ENCODE measurements at places on chromosomes 2 and 18.

- DNase-seq = no peak
Observed at GRCh38 chr2:171798156-171798820, 95.8 kb downstream of the SLC25A12 start.

DNA sequence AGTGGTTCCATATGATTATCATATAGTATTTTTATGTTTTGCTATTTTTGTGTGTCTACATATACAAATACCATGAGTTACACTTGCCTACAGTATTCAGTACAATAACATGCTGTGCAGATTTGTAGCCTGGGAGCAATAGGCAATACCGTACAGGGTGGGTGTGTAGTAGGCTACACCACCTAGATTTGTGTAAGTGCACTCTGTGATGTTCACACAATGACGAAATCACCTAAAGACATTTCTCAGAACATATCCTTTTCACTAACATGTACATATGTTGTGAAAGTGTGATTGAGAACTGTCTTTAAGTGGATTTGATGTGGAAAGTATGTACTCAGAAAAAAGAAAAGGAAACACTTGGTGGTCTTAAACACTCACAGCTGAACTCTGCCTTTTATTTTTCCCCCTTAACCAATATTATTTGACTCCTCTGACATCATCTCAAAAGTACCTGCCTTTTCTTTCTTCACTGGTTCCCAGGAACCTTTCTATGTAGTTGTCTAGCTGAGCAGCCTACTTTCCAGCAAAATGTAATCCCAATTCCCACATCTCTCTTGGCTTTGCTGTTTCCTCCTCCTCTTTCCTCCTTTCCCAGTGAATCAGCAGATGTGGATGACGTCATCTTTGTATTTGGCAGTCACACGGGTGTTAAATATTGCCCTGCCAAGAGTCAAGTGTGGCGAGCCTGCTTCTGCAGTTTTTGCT is 47.7 kb downstream of the OSBPL6 start:
- no peak for DNase-seq

- DNase-seq = no peak
Observed at GRCh38 chr2:193251909-193252308, 1057.2 kb upstream of the TMEFF2 start.

DNA sequence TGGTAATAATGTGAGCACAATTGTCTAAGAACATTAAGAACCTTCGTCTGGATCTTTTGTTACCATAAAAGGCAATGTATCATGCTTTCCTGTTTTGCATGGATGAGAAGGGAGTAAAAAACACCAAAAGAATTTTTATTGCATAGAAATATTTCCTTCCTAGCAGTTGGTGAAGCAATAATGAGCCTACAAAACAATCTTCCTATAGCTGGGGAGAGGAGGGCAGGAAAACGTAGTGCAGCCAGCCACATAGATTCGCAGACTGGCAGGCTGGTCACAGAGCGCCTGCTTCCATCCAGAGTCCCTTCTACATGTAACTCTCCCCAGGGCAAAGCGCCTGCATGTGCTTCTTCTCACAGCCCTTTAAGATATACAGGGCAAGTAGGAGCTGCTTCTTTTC is 190.4 kb downstream of the BABAM2 start:
- no peak for DNase-seq

- DNase-seq = no peak
Observed at GRCh38 chr18:70366174-70366573, 77.3 kb downstream of the SOCS6 start.

DNA sequence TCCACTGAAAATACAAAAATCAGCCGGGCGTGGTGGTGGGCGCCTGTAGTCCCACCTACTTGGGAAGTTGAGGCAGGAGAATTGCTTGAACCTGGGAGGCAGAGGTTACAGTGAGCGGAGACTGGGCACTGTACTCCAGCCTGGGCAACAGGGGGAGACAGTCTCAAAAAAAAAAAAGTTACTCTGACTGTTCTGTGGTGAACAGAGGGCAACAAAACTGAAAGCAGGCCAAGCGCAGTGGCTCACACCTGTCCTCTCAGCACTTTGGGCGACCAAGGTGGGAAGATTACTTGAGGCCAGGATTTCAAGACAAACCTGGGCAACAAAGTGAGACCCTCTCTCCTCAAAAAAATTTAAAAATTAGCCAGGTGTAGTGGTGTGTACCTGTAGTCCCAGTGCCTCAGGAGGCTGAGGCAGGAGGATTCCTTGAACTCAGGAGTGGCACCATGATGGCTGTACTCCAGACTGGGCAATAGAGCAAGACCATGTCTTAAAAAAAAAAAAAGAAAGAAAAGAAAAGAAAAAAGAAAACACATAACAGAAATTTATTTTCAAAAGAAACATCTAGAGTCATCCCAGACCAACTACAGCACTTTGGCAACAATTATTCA is 13.6 kb upstream of the RTN4 start:
- no peak for DNase-seq

GRCh38 chr18:67621049-67621713 is 104.7 kb upstream of the DSEL start:
- DNase-seq = no peak

- no peak for DNase-seq
Observed at GRCh38 chr2:148459377-148459778, 185.2 kb upstream of the EPC2 start.

DNA sequence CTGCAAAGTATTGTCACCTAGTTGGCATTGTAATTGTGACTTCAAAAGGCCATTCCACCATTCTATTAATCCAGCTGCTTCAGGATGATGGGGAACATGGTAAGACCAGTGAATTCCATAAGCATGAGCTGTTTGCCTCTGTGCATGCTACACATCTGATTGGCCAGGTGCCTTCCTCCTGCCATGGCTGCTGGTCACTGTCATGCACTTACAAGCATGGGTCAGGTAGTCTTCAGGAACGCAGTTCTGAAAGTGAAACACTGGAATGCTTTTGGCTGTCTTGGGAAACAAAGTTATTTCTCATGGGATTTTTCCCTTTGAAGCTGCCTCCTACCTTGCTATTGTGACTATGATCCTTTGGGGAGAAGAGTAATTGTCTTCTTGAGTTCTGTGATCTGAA is 267.6 kb downstream of the GBX2 start:
- DNase-seq = no peak

- peak; percentile 40 for DNase-seq
Observed at GRCh38 chr2:105802587-105802986, 57.9 kb downstream of the NCK2 start.

- DNase-seq = no peak
Observed at GRCh38 chr2:98473995-98474780, 29.5 kb downstream of the INPP4A start.

DNA sequence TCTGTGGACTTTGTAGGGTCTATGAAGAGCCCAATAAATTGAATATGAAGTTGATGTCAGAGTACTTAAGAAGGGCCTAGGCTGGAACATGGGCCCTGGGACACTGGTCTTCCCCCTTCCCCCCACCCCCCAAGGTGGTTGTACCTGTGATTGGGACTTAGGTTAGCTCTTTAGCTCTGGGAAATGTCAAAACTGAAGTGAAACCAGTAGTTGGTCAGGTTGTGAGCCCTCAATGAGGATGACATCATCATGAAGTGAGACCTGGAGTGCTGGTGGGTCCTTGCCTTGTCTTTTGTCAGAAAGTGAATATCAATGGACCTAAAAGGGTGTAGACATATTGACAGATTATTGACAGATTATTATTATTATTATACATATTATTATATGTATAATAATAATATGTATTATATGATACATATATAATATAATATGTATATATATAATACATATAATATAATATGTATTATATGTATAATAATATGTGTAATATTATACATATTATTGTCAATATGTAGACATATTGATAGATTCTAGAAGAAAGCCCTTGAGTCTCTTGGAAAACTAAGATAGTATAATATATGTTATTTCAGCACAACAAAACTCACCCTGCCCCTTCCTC is 5.4 kb downstream of the MARS2 start:
- DNase-seq = peak; percentile 25

- no peak for DNase-seq
Observed at GRCh38 chr2:9297807-9298206, 91.2 kb downstream of the ASAP2 start.

DNA sequence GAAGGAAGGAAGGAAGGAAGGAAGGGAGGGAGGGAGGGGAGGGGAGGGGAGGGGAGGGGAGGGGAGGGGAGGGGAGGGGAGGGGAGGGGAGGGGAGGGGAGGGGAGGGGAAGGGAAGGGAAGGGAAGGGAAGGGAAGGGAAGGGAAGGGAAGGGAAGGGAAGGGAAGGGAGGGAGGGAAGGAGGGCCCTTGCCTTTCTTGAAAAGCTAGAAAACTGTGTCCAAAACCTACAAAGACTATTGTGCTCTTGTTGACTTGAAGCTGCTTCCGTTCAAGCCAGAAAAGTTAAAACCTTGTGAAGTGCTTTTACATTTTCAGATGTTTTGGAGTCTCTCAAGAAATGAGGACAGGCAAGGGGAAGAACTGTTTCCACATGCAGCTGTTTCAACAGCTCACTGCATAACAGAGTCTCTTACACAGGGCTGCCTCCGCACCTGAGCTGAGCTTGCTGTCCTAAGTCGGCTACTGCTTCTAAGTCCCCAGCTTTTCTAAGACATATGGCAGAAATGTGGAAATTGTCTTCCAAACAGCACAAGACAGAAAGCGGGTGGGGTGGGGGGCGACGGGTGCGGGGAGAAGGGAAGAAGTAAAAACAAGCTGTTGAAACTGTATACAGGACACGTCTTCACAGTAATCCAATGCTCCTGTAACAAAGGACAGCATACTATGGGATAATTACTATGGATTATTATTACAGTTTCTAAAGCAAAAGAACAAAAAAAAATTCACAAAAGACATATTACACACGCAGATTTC is 46.1 kb downstream of the BCL11A start:
- DNase-seq = no peak

- peak; percentile 92 for DNase-seq
Observed at GRCh38 chr2:129877289-129877741, 102.2 kb upstream of the RAB6C start.

DNA sequence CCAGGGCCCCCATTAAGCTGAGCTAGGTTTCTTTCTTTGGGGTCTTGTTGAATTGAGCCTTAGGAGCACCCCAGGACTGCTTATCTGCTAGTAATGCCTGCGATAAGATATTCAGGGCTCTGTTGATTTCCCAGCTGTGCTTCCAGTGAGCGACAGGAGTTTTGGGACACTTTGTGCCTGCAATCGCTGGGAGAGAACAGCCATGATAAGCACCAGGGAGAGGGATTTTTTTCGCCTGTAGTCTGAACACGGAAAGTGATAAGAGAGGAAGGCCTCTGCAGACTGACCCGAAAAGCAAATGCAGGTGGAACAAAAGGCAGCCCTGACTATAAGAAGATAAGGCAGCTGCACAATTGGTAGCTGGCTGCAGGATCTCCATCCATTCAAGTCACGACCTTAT is 244.3 kb downstream of the CNTNAP5 start:
- no peak for DNase-seq

DNA sequence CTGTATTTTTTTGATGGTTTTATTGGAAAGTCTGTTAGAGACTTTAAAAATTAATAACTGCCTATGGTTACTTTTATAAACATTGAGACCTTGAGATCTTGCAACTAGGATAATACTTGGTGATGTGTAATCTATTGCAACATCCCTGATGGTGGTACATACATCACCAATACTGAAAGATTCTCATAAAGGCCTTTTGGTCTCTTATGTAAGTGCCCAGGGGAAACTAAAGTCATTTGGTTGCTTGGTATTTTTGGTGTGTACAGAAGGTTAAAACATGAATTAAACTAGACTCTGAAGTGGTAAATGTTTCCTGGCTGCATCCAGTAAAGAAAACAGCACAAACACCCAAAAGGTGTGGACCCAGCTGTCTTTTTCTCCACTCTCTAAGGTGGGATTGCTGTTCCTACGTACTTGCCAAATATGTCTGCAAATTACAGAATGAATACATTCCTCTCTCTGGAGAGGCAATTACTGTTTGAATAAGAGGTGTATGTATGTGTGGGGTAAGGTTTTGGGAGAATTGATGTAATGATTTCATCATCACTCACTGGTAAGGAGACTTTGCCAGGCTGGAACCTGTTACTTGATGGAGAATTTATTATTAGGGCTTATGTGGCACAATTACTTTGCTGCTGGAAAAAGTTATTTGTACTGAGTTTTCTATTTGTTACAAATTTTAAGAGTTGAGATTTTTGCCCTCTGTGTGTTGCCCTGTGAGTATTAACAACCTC is 3.6 kb downstream of the B3GNT2 start:
- no peak for DNase-seq

DNA sequence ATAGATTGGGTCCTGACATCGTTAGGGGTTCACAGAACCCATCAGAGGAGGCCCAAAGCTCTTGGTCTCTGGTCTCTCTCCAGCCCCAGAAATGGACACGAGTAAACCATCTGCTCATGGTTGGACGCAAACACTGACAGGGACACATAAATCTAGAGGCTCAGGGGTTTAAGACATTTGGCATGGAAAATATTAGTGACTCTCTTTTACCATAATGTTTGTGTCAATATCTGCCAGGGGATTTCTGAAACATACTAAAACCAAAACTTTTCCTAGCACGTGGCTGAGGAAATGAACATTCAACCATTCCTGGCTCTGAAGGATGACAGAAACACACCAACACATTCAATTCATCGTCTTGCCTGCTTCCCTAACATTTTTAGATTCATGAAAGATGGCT is 226.2 kb downstream of the SP3 start:
- DNase-seq = no peak

DNA sequence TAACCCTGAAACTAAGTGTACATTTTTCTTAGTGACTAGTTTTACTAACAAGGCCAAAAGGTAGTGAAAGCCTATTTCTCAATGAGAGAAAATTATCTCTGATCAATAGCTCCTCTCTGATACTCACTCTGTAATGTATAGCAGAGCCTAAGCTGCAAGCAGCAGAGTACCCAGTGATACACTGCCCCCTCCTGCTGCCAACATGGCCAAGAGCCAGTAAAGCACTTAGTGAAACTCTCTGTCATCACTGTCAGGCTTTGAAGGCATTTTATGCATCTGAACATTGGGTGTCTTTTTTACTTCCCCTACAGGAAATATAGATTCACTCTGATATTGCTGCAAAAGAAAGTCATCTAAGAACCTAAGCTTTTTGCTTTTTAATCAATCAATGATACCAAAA is 784.1 kb upstream of the CDH7 start:
- no peak for DNase-seq

DNA sequence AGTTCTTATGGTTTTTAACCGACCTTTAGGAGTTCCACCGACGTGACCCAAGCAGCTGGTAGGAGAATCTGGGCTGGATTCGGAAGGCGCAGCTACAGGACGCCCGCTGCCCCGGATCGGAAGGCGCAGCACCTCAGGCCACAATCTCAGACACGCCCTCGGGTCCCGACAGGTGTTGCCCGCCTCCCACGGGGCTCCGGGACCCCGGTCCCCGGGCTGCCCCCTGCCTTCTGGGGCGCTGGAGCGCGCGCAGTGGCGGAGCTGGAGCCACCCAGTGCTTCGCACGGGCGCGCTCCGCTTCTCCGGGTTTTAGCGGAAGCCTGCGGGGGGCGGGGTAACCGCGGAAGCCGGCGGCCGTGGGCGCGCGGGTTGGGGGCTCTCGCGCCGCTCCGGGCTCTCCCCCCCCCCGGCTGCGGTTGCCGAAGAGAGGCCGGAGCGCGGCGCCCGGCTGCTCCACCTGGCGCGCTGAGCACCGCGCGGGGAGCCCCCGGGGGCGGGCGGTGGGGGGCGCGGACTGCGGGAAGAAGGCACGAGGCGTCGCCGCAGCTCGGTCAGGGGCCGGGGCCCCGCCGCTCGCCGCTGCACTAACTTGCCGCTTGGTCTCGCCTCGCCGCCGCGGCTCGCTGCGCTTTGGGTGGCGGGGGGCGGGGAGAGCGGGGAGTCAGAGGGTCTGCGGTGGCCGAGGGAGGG is 718.8 kb downstream of the DPP10 start:
- no peak for DNase-seq

Data from germinal center (tissue), 1 donor.